8988T (cell line): ENCODE measurements at places on chromosomes 7 and 10.

- no peak for DNase-seq
These were observed 24.2 kb upstream of the MACC1 start for GRCh38 chr7:20241194-20241910.

DNA sequence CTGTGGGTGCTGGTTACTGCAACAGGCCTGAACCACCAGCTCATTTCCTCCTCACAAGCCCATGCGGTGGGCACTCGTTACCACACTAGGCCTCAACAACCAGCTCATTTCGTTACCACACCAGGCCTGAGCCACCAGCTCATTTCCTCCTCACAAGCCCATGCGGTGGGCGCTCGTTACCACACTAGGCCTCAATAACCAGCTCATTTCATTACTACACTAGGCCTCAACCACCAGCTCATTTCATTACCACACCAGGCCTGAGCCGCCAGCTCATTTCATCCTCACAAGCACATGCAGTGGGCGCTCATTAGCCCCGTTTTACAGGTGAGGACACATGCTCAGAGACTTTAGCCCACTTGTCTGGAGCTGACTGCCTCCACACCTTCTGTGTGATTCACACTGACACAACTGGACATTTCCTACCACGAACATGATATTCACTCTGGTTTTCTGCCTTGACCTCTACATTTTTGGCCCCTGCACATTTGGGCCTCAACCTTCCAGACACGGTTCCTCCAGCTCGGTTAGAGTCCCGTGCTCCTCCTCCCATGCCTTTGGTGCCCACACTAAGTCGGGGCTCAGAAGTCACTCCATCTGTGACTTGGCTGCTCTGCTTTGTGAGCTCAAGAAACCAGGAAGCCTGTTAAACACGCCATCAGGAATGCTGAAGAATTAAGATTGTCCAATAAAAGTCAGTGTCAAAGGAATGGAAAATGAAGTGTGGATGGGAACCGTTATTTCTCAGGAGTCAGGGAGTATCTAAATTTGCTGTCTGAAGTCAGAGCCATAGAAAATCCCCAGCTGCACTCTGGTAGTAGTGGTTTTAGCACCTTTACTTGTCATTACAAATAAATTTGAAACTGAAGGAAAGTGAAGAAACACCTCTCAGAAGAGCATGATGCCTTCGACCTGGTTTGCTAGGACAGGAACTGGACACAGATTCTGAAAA lies 55.8 kb upstream of the LANCL2 start:
- DNase-seq, result no peak

GRCh38 chr7:69833964-69834363 lies 235.7 kb downstream of the AUTS2 start:
- DNase-seq, result no peak

GRCh38 chr10:99008054-99008453 lies 227.6 kb downstream of the HPSE2 start:
- no peak for DNase-seq

DNA sequence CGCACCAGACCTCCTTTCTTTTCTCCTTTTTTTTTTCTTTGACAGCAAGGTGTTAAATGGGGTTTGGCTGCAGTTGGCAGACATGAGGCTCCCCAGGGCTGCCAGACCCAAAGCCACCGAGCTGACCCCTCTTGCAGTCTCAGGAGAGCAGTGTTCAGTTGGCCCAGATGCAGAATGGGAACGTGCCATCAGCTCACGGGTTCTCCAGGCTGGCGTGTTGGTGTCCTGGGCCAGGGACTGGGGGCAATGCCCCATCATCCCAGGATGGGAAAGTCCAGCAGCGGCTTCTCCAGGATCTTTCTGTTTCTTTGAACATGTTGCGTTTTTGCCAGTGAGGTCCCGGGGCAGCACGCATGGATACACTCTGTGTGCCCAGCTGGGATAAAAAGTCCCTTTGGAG lies 114.6 kb upstream of the KCTD7 start:
- DNase-seq, result no peak

GRCh38 chr7:26369593-26369992 lies 77.9 kb downstream of the SNX10 start:
- DNase-seq, result no peak

DNA sequence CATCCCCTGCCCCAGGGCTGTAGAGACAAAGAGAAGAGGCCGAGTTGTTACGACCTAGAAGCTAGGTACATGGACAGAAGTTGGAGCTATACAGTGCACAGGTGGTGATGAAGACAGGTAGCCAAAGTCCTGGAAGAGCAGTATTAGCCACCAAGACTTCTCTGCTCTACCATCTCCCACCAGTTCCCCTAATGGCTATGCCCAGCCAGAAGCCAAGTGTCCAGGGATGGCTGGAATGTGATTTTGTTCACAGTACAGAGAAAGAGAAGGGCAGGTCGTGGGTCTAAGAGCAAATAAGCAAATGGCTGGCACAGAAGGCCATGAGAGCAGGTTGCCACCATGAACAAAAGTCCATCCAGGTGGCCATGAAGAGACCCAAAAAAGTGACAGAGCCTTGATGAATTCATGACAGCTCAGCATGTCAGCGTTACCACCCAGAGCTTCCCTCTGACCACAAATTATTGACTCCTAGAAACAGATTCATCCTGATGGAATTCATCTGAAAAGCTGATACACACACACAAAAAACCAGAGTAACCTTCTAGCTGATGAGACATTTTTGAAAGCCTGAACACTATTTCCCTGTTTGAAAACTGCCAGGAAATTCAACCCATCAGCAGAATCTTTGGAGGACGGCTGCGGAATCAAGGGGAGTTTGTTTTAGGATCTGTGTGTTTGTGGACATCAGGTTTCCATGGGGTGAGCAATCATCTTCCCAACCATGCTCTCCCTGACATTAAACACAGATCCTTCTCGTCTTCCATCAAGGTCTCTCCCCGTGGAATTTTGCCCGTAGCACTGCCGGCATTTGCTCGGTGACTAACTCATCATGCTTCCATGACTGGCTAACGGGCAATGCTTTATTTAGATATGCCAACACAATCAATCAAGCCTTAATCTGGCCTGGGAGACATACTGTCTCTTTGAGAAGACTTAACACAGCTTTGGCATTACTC lies 906.7 kb upstream of the AUTS2 start:
- no peak for DNase-seq

DNA sequence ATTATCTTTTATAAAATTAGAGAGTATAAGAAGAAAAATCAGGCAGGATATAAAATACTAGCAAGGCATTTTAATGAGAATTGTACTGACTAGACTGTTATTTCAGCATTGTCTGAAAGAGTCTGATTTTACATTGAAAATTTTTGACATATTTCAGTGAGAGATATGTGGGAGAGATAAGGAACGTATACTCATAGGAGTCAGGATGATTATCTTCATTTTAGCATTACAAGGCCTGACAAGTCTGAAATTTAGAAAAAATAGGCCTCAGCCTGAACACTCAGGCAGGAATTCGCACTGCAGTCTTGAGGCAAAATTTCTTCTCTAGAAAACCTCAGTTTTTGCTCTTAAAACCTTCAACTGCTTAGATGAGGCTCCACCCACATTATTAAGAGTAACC lies 386.0 kb downstream of the HGF start:
- no peak for DNase-seq
